ENCODE measurements at places on chromosomes 12 and 14.

DNA sequence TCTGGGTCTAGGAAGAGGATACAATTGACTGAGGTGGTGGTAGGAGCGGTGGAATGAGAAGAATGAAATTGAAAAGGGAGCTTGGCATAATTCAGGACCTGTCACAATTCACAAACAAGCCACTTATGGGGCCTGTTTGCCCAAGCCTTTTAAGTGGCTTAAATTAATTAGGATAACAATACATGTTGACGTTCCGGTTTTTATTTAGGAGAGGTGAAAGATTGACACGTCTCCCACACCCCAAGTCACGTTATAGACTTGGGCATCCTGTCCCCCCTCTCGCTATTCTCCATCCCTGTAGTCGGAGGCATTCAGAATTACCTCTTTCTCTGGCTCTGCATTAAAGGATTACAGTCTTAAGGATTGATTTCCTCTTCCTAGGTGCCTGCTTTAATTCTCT lies 954 bp upstream of the CALCOCO1 start:
- no peak for DNase-seq

- DNase-seq = peak; percentile 6
These were observed 397.8 kb downstream of the SEC23A start for GRCh38 chr14:38705220-38705619.

- DNase-seq = no peak
These were observed 23.1 kb upstream of the C12orf42 start for GRCh38 chr12:103518899-103519298.

DNA sequence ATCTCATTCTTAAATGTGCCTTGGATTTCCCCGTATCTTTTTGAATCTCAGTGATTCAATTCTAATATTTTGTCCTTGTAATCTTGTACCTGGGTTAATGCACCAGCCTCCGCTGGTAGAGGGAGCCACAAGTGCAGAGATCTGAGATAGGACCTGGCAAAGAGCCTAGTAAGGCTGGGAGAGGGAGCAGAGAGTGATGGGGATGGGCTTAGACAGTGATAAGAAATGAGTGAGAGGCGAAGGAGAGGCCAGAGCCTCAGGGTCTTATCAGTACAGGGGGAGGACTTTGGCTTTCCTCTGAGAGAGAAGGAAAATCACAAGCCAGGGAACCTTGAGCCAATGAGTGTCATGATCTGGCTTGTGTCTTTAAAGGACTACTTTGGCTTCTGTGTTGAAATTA lies 30.5 kb upstream of the LMNTD1 start:
- DNase-seq = no peak

- no peak for DNase-seq
These were observed 267.1 kb upstream of the RGS6 start for GRCh38 chr14:71665157-71665556.

DNA sequence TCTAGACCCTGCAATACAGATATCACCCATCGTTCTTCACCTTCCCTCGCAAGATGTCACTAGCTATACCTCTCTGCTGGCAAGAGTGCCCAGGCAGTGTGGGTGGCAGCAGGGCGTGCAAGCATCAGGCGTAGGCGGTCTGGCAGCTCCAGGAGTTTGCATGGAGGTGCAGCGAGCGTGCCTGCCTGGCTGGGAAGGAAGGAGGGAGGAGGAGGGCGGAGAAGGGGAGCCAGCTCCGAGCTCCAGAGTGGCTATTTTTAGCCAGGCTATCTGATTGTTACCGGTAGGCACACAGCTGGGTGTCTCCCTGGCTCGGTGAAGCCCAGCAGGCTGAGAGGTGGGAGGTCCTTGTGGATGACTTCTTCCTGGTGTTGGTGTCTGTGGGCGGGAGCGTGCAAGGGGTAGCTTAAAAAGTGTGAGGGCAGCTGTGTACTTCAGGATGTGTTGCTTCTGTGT lies 6.2 kb downstream of the FOXJ2 start:
- DNase-seq = no peak

DNA sequence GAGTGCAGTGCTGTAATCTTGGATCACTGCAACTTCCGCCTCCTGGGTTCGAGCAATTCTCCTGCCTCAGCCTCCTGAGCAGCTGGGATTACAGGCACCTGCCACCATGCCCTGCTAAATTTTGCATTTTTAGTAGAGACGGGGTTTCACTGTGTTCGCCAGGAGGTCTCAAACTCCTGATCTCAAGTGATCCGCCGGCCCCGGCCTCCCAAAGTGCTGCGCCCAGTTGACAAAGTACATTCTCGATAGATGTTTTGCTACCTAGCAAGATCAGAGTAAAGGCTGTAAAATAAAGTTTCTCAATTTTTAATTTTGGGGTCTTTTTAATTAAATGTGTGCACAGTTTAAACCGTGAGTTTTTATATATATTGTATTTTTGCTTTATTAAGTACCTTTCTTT lies 248.9 kb downstream of the CCER1 start:
- no peak for DNase-seq

DNA sequence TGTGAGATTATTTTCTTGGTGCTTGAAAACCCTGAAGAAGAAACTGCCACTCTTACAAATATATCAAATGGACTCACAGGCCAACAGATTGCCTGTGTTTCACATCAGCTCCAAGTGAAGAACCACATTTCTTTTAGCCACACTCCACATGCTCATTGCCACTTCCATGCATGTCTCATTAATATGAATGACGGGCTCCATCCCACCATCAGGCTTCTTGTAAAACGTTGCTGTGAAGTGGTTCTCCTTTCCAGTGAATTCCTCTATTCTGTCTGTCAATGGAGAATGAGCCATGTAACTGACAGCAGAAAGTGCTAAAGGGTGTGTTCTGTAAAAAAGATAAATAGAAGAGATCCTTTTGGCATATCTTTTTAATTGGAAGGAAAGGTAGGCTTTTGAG lies 188.2 kb upstream of the RMST start:
- no peak for DNase-seq

GRCh38 chr12:53067993-53068770 lies 11.0 kb downstream of the SPRYD3 start:
- no peak for DNase-seq

GRCh38 chr12:120199595-120200306 lies 1.2 kb downstream of the RPLP0 start:
- DNase-seq = no peak

GRCh38 chr12:107450541-107450940 lies 235.1 kb upstream of the PWP1 start:
- no peak for DNase-seq

DNA sequence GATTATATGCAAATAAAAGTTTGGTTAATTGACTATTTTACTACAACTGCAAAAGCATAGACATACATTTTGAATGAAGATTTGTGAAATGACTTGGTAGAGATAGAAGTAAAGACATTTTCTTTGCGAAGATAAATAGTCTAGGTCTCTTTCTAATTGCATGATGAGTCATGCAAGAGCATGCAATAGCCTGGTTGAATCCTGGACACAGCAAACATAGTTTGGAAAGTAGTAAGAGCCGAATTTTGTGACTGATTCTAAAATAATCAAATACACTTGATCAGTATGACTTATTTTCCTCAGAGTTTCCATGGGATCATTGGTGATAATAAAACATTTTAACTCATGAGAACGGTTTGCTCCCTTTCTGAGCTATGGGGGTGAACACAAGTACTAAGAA lies 27.7 kb upstream of the CAND1 start:
- no peak for DNase-seq

GRCh38 chr14:93201155-93201704 lies 5.6 kb downstream of the GON7 start:
- no peak for DNase-seq

DNA sequence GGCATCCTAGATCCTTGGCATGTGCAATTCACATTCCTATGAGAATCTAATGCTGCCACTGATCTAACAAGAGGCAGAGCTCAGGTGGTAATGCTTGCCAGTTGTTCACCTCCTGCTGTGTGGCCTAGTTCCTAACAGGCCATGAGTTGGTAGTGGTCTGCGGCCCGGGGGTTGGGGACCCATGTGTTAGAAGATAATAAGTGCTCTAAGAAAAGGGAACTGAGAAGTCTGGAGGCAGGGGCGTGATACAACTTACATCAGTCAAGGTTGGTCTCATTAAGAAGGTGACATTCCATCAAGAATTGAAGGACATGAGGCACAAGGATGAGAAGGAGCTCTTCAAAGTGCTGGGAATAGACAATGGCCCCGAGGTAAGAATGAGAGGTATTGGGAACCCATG lies 49.3 kb downstream of the OVCH1 start:
- DNase-seq = no peak

DNA sequence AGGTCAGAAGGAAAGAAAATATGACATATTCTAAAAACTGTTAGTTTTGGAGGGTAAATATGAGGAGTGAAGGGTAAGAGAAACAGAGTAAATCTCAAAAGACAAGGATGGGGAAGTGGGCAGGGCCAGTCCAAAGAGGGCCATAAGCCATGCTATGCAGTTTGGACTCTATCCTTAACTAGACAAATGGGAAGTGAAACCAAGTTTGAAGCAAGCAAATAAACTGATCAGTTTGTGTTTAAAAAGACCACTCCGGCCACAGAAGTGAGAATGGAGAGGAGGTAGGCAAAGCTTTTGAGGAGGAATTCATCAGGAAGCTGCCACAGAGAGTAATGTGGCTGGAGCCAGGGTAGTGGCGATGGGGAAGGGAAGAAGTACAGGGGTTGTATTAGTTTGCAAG lies 37.5 kb upstream of the DAAM1 start:
- no peak for DNase-seq

DNA sequence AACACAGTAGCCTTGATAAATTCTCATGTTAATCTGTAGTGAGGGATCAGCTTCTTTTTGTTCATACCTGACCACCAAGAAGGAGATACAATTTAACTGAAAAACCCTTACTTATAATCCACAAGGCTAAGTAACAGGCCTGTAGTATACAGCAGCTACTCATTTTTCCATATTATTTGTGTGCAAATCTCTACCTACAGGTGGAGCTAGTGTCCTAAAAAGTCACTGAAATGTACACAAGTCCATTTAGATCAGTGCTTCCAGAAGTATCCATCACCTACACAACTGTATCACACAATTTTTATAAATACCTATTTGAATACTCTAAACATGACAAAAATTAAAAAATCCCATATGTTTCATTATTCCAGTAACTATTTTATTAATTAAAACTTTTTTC lies 173.2 kb downstream of the SLC35F4 start:
- DNase-seq = peak; percentile 22

DNA sequence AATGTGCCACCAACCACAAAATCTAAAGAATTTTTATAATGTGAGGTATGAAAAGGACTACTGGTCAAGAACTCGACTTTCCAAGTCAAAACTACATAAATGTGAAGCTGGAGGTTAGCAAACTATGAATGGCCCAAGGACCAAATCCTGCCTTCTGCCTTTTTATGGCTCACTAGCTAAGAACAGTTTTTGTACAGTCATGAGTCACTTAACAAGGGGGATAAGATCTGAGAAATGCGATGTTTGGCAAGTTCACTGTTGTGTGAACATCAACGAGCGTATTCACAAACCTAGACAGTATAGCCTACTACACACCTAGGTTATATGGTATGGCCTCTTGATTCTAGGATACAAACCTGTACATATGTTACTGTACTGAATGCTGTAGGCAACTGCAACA lies 28.2 kb downstream of the FERMT2 start:
- DNase-seq = no peak

DNA sequence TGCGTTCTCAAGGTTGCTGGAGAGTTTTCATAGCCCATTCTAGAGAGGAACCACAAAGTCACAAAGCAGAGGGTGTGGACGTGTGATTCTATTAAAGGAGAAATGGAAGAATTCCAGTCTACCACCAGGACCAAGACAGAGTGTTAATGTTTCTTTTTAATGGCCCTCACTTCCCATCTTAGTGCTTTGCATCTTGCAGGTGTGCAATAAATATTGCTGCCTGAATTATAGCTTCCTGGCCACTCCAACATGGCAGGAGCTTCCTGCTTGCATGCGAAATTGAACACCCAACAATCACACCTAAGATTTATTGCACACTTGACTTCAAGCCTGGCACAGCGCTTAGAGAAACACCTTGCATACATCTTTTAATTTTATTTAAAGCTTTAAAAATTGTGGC lies 22.4 kb upstream of the PPP1CC start:
- no peak for DNase-seq

DNA sequence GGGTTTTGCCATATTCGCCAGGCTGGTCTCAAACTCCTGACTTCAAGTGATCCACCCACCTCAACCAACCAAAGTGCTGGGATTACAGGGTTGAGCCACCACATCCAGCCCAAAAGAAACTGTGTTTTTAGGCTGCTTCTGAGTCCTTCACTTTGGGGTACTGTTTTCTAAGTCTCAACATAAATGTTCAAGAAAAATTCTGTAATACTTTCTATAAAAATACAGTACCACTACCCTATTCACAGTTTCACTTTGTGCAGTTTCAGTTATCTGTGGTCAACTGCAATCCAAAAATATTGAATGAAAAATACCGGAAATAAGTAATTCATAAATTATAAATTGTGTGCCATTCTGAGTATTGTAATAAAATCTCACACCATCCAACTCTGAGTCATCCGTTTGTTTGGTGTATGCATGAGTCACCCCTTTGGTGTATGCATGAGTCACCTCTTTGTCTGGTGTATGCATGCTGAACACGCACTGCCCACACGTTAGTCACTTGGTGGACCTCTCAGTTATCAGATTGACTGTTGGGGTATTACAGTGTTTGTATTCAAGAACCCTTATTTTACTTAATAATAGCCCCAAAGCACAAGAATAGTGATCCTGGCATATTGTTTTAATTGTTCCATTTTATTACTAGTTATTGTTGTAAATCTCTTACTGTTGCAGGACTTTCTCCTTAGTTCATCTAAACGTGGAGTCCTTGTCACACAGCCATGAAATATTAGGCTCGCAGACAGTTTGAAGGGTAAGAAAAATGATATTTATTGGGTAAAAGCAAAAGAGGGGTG lies 190.2 kb downstream of the FSCB start:
- DNase-seq = peak; percentile 74

DNA sequence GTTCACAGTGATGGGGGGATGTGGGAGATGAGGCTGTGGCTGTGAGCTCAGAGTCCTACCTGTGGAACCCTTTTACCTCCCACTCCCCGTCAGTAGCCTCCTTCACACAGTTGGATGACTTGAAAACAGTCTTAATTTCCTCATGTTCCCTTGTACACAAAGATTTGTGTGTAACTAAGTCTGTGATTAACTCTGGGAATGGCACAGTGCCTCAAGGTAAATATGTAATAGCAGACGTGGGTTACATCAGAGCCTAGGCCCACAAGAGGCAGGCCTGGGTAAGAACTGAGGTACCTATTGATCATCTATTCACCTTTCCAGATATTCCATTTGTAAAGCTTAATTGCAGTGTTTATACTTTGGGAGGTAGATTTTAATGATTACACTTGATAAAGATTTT lies 5.8 kb upstream of the IGF1 start:
- DNase-seq = no peak

All from HFF-Myc (cell line).